ENCODE measurements at places on chromosomes 11 and 22.

DNA sequence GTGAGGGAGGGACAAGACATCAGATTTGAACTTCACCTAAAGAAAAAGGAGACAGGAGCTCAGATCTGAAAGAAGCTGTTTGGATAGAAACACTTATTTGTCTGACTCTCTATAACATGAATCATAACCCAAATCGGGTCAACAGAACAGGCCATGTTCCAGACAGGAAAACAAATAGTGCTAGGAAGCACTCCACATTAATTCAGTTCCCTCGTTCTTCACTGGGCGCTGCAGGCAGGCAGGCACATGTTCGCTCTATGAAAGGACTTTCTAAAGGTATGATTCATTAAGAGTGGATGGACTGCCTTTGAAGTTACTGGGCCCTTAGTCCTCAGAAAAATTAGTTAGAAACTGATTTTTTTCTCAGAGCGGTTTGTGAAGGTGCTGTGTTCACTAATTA, 137.5 kb upstream of the TRPC6 start:
- DNase-seq: no peak

DNA sequence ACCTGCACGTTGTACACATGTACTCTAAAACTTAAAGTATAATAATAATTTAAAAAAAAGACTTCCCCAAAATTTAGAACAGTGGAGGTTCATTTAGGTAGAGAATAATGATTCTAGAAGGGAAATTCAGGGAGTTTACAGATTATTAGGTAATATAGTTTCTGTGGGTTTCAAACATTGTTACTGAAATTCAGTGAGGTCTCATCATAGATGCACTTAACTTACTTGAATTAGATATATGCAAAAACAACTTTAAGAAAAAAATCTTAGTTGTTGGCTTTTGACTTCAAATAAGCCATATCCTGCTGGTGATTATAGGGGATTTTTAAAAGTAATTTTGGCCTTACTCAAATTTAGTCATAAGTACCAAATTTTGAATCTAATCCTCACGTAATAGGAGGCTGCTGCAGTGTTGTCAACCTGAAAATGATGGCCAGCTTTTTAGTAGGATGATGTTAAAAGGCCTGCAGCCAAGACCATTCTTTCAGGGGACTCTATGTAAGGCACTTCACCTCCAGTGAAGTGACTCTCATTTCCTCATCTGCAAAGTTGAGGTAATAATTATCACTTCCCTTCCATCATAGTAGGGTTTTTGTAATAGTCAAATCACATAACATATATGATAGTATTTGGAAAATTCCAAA, 42.5 kb upstream of the KCNA4 start:
- DNase-seq: no peak

DNA sequence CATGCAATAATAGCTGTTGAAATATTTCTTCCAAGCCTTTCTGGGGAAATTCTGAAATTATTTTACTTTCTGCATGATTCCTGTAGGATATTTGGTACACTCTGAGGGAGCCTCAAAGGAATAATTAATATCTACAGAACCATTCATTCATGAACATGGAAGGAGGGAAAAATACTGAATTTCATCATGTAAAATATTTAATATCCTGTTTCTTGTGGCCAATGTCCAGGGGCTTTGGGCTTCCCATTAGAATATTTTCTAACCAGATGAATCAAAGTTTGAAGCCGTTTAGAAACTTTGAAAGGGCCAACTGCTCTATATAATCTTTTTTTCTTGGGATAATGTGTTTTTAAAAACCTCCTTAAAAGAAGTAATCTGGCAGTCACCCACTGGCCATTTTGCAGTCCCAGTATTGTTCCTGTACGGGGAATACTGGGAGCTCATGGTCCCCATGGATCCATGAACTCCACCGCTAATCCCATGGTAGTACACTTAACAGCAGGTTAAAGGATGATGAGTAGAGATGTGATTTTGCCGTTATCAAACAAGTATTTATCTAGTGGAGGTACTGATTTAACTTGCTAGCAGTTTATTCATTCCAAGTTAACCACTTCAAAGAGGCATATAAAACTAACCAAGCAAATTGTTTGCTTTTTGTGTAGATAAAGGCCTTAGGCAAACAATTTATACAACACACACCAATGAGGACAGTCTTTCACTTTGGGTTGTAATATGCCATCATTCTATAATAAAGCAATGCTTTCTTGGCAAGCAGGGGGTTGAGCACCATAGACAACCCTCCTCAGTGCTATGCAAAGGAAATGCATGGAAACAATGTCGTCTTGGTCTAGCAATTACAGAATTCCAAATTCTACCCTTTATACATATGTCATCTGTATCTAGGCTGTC, 34.5 kb upstream of the BLID start:
- no peak for DNase-seq

- no peak for DNase-seq
These were observed 6.0 kb downstream of the B4GALNT4 start for GRCh38 chr11:375065-376025.

DNA sequence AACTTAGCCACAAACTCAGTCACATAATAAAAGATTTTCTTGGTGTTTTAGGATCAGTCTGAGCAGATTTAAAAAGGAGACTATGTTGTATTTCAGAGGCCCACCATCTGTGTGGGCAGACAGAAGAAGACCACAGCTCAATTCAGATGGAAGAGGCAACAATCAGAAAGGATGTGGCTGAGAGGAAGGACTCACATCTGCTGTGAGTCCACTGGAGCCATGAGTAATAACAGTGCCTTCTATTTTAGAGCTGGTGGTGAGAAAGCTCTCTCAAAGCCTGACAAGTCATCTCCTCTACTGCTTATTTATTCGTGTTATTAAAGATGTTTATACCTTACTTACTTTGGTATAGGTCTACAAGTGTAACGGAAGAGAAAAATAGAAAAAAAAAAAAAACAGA, 357.2 kb downstream of the OPCML start:
- no peak for DNase-seq

DNA sequence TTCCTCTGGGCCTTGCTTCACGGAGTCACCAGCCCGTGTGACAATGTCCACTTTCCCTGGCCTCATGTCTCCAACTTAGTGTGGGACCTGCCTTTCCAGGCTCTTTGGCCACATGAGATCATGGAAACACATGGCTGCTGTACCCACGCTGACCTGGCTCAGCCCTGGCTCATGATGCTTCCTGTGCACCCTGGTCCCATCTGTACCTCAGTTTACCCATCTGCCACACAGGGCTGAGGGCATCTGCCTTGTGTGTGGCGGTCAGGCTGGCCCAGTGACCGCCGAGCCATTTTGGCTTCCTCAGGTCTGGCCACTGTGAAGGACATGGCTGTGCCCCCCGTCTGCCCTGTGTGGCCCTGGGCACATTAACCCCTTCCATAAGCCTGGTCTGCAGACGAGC, 32.2 kb upstream of the CCDC188 start:
- no peak for DNase-seq

- peak; percentile 86 for DNase-seq
These were observed 128.6 kb downstream of the SLC17A6 start for GRCh38 chr11:22466809-22467208.

DNA sequence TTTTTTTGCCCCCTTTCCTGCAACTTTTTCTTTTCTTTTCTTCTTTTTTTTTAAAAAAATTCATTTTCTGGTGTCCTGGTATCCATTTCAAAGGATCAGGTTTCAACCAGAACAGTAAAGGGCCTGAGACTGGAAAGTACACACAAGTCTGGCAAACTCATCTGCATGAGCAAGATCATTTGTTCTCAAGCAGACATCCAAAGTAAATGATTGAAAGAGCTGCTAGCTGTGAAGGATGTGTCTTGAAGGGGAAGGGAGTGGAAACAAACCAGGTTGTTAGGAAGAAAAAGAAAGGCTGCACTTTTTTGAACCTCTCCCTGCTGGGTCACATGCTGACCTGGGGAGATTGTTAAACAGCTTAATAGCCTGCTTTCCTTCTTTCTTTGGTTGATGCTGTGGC, 5.3 kb downstream of the YAP1 start:
- DNase-seq: peak; percentile 82

- peak; percentile 73 for DNase-seq
These were observed 6.9 kb downstream of the OR8B12 start for GRCh38 chr11:124536520-124536919.

Data from astrocyte of the spinal cord (primary cell).